ENCODE measurements at places on chromosomes 6 and 20. TPM values are rescaled to one million over a fixed set of nuclear protein-coding genes. Genes with fewer than 3 reads are reported as not detected.

DNA sequence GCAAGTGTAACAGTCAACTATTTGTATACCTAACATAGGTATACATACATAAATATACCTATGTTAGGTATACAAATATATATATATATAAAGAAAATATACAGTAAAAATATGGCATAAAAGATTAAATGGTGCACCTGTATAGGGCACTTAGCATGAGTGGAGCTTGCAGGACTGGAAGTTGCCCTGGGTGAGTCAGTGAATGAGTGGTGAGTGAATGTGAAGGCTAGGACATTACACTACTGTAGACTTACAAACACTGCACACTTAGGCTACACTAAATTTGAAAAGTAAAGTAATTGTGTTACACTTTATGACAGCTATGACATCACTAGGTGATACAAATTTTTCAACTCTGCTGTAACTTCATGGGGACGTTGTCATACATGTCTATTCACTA, 65.6 kb downstream of the CDC5L start:
- DNase-seq, result no peak

Gene MAP7
- total RNA-seq, result 0.47 TPM

GRCh38 chr20:19659448-19659847, 98.6 kb upstream of the RIN2 start:
- DNase-seq, result no peak

Gene PRRT1
- 1.6 TPM for total RNA-seq

DNA sequence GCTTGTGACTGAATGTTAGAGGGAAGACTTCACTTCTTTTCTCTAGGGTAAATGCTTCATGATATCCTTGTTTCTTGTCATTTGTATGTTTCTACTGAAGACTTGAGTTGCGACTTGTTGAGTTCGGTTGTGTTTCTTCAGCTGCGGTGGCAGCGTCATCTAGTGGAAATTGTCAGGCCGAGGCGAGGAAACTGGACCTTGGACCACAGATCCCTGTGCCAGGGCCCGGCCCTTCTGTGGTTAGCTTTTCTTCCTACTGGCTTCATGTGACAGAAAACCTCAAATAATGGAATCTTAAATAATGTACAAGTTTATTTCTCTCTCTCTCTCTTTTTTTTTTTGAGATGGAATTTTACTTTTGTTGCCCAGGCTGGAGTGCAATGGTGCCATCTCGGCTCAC, 12.4 kb downstream of the MTHFD1L start:
- DNase-seq, result no peak

Gene TOX2
- 1.7 TPM for total RNA-seq

GRCh38 chr6:42104095-42104803, 38.2 kb downstream of the C6orf132 start:
- peak; percentile 86 for DNase-seq

Gene CCN6
- not detected for total RNA-seq

DNA sequence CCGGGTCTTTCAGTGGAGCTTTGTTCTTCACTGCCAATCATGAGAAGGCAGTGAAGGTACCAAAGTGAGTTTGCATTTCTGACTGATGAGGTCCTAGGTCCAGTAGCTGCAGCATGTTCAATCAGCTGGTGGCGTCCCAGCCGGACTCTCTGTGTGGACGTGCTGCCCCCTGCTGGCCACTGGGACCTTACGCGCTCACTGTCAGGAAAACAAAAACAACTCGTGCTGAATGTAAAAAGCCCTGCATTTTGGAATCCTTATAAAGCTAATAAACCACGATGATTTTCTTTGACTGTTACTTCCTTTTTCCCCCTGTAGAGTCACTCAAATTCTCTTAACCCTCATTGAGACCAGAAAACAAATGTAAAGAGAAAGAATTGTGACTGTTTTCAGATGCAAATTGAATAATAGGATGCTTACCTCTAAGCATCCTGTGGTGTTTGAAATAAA, 4.9 kb upstream of the CD24 start:
- DNase-seq, result peak; percentile 89

Gene SCUBE3
- total RNA-seq, result not detected

DNA sequence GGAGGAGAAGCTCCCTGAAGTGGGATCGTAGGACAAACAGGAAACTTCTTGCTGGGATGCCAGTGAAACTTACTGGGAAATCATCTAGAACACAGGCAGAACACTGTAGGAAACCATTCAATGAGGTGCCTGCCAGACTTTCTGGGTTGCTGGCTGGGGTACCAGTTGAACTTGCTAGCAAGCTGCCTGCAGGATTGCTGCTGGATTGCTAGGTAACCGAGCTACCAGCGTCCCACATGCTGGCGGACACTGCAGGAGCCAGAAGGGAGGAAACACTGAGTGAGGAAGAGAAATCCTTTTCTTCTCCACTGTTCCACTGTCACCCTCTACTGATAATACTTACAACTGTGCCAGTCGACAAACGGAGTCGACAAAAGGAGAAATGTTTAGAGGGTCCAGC, 91.3 kb upstream of the SLC35B3 start:
- DNase-seq, result no peak

DNA sequence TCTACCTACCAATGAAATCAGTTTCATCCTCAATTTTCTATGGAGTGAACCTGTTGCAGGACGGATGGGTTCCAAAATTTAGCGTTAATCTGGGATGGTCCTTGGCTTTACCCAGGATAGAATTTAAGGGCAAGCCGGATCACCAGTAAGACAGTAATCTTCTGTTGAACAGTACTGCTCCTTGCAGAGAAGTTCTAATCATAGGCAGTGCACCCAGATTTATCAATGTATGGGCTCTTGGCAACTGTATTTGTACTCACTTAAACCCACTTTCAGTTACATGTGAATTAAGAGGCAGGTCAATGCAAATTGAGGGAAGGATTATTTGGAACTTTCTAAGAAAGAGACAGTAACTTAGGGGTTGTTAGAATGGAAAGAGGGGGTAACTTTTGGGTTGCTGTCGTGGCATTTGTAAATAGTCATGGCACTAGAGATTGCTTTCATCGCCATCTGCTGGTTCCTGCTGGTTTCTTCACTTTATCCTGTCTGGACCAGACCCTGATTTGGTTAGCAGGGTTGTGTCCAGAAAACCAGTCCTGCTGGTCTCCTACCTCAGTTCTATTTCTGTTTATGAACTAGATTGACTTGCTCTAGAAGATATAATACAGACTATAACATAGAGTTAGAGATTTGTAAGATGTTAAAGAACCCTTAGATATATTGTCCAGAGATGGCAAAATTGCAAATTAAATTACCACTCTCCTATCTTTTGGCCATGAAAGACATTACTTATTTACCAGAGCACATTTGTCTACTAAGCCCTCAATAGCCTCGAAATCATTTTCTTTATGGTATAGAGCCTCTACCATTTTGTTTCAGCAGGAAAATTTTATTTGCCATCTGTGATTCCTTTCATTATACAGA, 646.3 kb downstream of the UTRN start:
- DNase-seq, result peak; percentile 67

- DNase-seq, result no peak
Observed at GRCh38 chr20:48541581-48542071, 286.2 kb downstream of the PREX1 start.

Gene AAR2
- 18.8 TPM for total RNA-seq

GRCh38 chr6:134379076-134379475, 61.2 kb upstream of the SGK1 start:
- peak; percentile 78 for DNase-seq

Gene ADTRP
- 20.0 TPM for total RNA-seq

DNA sequence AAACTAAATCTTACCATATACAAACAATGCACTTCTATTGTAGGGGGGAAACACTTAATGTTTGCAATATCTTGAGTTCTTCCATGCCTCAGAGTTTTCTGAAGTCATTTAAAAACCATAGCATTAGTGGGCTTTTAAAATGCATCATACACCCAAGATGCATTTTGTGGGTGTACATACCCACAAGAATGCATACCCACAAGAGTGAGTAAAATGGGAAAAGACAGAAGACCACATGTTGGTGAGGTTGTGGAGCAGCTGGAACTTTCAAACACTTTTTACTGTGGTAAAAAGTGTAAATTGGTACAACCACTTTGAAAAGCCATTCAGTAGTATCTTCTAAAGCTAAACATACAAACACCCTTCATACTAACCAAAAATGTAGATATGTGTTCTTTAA, 57.5 kb downstream of the CYB5R4 start:
- DNase-seq, result no peak

DNA sequence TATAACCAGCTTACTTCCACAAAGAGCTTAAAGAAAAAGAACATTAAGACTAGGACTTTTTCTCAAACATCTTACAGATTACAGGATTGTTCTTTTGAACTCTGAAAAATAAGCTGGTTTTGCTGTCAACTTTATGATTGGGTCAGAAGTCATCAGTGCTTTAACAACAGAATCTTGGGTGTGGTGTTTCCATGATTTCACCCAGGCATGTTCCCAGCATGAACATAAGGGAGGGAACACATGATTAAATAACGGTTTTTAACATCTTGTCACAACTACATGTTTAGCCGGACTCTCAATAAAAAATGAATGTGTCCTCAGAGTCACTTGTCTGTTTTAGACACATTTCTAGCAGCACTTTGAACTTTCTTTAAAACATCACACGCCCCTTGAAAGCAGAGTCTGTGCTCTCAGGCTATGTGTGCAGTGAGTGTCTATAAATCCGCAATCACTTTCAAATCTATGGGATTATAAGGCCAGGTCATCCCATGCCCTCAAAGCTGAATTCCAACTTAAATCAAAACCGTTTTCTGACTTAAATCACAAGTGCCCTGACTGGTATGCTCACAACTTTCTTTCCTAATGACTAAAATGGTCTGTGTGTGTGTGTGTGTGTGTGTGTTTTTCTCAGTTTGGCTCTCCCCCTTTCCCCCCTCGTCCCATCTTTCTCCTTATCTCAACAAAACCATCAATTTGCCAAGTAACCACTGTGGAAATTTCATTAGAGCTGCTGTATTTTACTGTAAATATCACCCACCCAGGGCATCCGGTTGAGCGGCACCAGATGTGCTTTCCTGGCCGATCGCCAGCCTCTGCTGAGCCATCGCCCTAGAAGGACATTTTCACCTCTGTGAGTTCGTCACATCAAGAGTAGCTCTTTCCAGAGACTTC, 216.8 kb upstream of the DTNBP1 start:
- peak; percentile 80 for DNase-seq

DNA sequence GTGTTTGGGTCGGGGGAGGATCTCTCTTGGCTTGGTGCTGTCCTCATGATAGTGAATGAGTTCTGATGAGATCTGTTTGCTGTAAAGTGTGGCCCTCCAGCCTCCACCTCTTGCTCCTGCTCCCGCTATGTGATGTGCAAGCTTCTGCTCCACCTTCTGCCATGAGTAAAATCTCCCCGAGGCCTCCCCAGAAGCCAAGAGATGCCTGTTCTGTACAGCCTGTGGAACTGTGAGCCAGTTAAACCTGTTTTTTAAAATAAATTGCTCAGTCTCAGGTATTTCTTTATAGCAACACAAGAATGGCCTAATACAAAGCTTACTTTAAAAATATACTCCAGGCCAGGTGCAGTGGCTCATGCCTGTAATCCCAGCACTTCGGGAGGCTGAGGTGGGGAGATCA, 11.3 kb upstream of the CCNC start:
- DNase-seq, result no peak

Gene SPATA25
- 0.74 TPM for total RNA-seq

- DNase-seq, result no peak
Observed at GRCh38 chr6:54655162-54655561, 191.4 kb upstream of the FAM83B start.

- DNase-seq, result no peak
Observed at GRCh38 chr6:33947047-33947446, 143.2 kb upstream of the MLN start.

DNA sequence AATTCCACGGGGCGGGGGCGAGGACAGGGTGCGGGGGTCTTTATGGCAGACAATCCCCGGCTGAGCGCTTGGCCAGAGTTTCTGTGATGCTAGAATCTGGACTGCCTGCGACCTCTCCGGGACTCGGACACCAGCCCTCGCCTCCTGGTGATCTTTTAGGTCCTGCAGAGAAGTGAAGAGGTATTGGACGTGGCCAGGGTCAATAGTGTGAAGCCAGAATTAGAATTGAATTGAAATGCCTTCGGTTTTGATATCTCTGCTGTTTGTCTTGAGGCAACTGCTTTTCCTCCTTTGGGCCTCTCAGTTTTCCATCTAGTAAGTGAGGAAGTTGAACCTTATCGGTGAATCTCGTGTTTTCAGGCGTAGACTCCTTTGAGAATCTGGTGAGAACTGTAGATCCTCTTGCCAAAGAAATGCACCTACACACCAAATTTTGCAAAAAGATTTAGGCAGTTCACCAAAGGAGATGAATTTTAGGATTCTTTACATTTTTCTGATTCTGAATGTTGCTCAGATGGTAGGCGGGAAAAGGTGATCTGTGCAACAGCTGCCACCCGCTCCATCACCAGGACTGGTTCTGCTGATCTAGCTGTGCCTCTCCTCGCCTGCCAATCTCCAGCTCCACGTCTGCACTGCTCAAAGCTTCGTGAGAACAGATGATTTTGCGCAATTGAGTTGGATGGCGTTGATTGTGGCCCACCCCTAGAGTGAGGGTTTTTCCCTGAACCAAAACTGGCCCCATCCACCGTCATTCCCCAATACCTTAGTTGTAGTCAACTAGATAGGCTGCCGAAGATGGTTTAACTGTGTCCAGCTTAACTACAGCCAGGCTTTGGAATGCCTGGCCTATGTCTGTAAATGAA, 837 bp upstream of the OSER1 start:
- peak; percentile 40 for DNase-seq

DNA sequence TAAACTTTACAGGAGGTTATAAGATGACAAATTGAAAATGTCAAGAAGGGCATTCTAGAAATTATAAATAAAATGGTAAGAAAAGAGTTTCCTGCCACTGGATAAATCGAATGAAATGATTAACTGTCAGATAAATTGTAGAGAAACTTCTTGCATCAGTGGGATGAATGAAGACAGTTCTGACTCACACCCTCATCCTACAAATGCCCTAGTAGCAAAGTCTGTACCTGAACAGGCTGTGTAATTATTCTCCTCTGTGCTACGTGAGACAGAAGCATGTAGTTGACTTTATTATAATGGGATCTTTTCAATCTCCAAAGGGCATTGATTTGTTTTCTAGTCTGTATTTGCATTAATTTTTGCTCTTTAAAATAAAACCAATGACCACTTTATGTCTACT, 47.3 kb downstream of the IYD start:
- no peak for DNase-seq

DNA sequence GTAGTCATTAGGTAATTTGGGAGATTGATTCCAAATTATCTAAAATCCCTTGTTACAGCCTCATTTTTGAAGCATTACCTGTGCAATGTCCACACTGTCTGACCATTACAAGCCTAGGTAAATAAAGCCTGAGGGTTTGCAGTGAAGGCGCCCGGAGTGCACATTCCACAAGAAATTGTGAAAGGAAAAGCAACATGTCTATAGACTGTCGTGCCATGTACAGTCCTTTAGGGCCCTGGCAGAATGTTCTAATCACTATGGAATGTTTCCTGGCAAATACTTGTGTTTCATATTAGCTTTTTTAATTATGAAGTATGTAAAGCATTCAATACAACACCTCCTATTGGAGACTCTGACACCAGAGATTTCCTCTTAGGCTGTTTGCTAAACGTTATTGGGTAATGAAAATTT, 28.9 kb downstream of the PREP start:
- no peak for DNase-seq

DNA sequence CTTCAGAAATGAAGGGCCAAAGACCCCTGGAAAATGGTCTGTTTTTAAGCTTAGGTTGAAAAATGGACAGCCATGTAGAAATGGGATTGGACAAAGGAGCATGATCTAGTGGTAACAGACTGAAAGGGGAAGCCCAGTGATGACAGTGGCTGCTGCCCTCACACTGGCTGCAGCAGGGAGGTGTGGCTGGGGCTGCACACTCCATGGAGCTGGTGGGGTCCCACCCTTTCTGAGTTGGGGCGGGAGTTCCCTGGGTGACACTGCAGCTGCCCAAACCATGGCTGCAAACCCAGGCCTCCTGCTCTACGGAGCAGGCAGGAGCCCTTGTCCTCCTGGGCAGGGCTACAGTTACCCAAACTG, 8.5 kb upstream of the PACSIN1 start:
- no peak for DNase-seq

Data from activated CD8-positive, alpha-beta T cell treated with anti-CD3 and anti-CD28 coated beads for 36 hours (primary cell).